ENCODE measurements at places on chromosomes 3 and 15.

DNA sequence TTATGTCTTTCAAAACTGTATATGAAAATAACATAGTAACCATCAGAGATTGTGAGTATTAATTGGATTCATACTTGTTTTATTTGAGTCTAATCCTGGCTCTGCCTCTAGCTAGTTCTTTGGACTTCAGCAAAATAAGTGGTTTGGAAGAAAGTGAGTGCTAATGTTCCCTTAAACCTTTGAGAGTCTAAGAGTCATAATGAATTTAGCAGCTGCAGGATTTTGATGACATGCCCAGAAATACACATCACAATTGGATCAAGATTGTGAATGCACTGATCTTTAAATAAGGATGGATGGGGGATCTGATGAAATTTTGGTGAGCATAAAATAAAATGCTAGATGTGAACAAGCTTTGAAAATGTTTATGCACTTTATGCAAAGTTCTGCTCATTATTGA lies 79.9 kb upstream of the FAM98B start:
- no peak for DNase-seq

- DNase-seq: no peak
Measured at GRCh38 chr3:55330756-55331155, 156.3 kb downstream of the WNT5A start.

- DNase-seq: no peak
Measured at GRCh38 chr3:101989578-101990200, 140.4 kb downstream of the NFKBIZ start.

GRCh38 chr15:90513448-90513847 lies 16.3 kb upstream of the CRTC3 start:
- DNase-seq: no peak

DNA sequence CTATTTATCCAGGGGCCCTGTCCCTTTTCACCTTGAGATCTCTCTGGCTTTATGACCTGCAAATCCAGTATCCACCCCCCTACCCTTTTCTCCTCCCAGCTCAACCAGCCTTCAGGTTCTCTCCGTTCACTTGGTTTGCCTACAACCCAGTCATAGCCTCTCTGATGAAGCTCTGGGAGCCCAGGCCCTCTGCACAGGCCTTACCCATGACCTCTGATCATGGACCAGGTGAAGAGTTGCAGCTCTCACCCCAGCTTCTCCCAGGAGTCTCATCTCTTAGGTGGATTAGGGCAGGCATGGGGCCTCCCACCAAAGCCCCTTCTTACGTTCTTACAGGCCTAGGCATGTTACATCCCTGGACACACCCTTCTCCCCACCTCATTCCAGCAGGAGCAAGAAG lies 59.8 kb downstream of the EXOG start:
- DNase-seq: no peak

DNA sequence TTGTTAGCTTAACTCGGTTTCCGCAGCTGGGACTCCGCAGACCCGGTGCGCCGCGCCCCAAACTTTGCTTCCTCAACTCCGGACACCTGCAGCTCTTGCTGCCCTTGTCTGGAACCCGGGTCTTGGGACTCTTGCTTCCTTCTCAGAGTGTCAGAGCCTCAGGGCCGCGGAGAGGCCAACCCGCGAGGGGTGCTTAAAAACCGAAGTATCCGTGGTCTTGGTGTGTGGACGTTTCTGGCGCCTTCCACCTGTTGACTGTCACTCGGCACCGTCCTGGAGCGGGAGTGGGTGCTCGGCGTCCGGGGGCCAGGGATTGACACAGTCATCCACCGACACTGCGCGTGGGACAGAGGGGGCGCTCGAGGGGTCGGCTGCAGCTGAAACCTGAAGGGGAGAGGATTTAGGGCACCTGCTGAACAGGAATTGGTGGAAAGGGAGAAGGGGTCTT lies 386 bp downstream of the SQOR start:
- no peak for DNase-seq

All from NCI-H187 (cell line).